ENCODE measurements at places on chromosomes 7 and 10.

GRCh38 chr7:95004618-95005247, 97.3 kb downstream of the PPP1R9A start:
- H3K4me1 ChIP-seq: no peaks in the 10 kb centered on the region
- H3K27ac ChIP-seq: no peak overlapping the region
- no peak for DNase-seq
- no peak overlapping the region for H3K4me3 ChIP-seq

DNA sequence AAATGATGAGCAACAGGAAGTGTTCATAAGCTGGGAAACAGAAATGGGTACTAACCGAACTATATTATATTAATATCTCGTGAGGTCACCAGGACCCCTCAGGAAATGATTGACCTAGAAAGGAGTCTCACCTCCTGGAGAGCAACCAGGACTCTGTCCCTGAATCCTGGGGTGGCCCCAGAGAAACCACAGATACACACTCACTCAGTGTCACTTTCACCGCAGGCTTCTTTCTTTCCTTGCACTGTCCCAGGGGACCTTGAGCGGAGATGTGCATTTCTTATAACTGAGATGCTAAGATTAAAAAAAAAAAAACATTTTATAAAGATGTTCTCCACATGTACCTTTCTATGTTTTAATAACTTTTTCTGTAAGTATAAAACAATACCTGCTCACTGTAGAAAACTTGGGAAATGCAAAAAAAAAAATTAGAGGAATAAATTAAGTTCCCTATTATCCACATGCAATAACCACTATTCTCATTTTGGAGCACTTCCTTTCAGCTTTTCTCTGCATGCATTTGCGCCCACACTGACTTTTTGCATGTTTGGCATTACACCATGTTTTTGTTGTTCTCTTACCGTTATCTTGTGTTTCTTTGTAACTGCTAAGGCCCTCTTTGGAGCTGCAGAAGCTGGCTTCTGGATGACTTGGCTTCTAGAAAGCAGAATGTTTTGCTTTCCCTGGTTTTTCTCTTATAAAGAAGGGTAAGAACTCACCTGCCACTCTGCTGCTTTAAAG, 15.0 kb downstream of the NOD1 start:
- no peak overlapping the region for H3K4me3 ChIP-seq
- no peak for DNase-seq
- H3K27ac ChIP-seq: no peak overlapping the region

DNA sequence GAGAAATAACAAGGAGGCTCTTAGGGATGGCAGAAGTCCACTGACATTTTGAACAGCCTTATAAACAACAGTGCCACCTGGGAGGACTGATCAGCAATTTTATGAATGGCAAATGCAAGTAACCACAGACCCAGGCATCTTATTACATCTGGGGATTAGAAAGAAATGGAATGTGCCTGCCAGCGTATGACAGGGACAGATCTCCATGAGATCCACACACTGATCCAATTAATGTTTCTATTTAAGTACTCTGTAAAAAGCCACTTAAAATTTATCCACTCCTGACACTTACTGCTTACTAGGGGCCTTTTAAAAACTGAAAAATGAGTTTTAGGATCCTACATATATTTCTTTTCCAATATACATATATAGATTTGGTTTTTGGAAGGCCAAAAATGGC, 28.6 kb downstream of the PARD3 start:
- DNase-seq: no peak
- H3K27ac ChIP-seq: no peak overlapping the region
- no peaks in the 10 kb centered on the region for H3K27me3 ChIP-seq

DNA sequence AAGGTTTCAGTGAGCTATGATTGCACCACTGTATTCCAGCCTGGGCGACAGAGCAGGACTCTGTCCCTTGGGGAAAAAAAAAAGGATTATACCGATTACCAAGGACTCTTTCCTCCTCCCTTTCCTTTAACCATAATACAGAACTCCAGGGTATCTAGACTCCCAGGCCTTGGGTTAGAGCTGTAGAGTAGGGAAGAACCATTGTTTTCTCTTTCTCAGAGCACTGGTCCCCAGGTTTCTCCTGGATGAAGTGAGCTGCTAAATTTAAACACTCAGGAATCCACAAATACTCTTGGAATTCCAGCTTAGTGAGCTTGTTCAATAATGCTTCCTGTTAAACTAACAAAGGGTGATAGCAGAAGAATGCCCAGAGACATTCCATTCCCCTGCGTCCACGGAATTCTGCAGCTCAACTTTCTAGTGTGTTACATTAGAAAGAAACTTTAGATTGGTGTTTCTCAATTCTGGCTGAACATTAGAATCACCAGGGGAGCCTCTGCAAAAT, 14.6 kb upstream of the RPEL1 start:
- peaks cover 50% of the 10 kb centered on the region for H3K4me1 ChIP-seq
- H3K27me3 ChIP-seq: no peaks in the 10 kb centered on the region
- H3K4me3 ChIP-seq: no peak overlapping the region

- H3K4me3 ChIP-seq: no peak overlapping the region
- no peaks in the 10 kb centered on the region for H3K27me3 ChIP-seq
- no peaks in the 10 kb centered on the region for H3K4me1 ChIP-seq
- DNase-seq: no peak
- H3K36me3 ChIP-seq: no peaks in the 10 kb centered on the region
Observed at GRCh38 chr7:69951458-69951857, 353.2 kb downstream of the AUTS2 start.

DNA sequence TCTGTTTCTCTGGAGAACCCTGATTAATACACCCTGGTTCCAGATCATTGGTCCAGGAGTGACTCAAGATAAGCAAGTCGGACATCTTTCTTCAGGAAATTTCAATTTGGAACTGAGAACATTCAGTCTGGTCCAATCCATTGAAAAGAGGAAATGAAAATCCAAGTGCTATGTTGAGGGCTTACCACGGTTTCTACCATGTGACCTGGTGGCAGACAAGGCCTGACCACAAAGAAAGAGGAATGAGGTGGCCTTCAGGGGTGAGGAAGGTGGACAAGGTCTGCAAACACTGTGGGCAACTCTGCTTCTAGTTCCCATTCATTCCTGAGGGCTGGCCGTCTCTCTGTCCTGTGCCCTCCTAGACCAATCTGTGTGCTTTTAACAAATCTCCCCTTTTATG, 149.2 kb upstream of the GHITM start:
- H3K4me1 ChIP-seq: no peaks in the 10 kb centered on the region
- H3K4me3 ChIP-seq: no peak overlapping the region
- H3K36me3 ChIP-seq: no peaks in the 10 kb centered on the region
- no peak overlapping the region for H3K27ac ChIP-seq
- peaks cover 2% of the 10 kb centered on the region for H3K27me3 ChIP-seq

DNA sequence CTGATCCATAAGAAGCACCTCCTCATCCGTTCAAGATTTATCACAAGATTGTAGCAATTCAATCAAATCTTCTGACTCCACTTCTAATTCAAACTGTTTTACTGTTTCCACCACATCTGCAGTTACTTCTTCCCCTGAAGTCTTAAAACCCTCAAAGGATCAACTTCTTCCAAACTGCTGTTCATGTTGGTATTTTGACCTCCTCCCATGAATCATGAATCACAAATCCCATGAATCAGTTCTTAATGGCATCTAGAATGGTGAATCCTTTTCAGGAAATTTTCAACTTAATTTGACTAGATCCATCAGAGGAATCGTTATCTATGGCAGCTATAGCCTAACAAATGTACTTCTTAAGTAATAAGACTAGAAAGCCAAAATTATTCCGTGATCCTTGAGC, 122.3 kb downstream of the IMMP2L start:
- H3K27ac ChIP-seq: no peak overlapping the region
- no peak overlapping the region for H3K4me3 ChIP-seq
- peaks cover 13% of the 10 kb centered on the region for H3K4me1 ChIP-seq
- H3K27me3 ChIP-seq: no peaks in the 10 kb centered on the region

All from SJSA1 (cell line).